ENCODE measurements at places on chromosomes 6 and 20.

GRCh38 chr6:139519571-139520031 is 145.2 kb upstream of the CITED2 start:
- no peak for DNase-seq

DNA sequence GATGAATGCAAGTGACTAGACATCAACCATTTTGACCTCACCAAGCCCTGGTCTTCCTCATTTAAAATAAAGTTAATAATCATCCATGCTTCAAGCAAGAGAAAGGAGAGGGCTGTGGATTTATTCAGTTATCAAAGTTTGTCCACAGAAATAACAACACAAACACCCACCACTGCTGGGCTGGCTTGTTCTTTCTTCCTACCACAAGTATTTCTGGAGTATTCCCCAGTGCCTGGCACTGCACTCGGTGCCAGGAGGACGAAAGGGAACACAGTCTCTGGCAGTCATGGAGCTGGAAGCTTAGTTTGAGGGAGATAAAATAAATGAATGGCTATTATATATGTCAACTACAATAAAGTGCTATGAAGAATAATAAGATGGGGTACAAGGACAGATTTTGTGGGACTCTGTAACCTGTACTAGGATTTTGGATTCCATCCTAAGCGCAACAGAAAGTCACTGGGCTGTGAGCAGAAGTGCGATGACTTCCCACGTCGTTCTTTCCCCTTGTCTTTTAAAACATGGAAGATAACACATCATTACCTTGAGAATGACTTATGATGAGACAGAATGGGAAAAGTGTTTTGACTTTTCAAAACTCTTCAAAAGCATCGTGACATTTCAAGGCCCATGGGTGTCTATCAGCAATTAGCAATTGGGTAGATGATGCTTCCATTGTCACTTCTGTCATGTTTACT is 74.5 kb upstream of the TRAF3IP2 start:
- DNase-seq: no peak

- no peak for DNase-seq
These were observed 41.4 kb upstream of the LAMA2 start for GRCh38 chr6:128841518-128841917.

GRCh38 chr6:1542335-1542734 is 67.4 kb upstream of the FOXC1 start:
- no peak for DNase-seq

- DNase-seq: no peak
These were observed 8.2 kb upstream of the EFHC1 start for GRCh38 chr6:52411911-52412310.

DNA sequence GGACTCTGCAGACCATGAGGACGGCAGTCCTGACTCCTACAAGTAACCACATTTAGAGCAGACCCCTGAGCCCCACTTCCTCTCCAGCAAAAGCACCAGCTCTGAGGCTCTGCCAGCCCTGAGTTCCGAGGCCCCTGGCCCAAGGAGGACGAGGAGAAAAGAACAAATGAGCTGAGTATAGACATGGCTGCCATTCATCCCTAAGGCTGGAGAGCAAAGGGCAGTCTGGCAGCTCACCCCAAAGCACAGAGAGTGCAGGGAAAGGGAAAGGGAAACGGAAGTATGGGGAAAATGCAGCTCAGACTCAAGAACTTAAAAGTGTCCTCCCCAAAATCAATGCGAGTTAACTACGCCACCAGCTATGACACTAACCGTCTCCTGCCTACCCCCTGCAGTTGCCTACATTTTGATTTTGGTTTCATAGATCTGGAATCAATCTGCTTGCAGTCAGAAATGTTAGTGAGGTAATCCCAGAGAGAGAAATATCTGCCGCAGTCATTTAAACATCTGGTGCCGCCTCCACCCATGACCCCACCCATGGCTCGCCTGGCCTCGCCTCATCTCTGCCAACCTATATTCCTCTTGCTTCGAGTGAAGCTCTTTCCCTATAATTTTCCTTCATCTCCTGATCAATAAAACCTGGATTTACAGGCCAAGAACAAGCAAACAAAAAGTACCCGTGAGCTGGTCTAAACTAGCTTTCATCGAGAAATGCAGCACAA is 49.6 kb upstream of the AFDN start:
- no peak for DNase-seq

- no peak for DNase-seq
These were observed 369.2 kb upstream of the CDH4 start for GRCh38 chr20:60882836-60883235.

Data from stimulated activated CD8-positive, alpha-beta memory T cell treated with anti-CD3 and anti-CD28 coated beads, Interleukin-15, amount 100 ng/mL, for 48 hours (primary cell).